Activated naive CD4-positive, alpha-beta T cell treated with Interleukin-2 at 50 U/mL for 16 hours (primary cell): ENCODE measurements at places on chromosomes 13 and 19.
A peak's percentile ranks its signal among the peaks of the same experiment; 100 is the strongest.

GRCh38 chr19:15443325-15443724 is 6.4 kb downstream of the WIZ start:
- DNase-seq, result no peak

DNA sequence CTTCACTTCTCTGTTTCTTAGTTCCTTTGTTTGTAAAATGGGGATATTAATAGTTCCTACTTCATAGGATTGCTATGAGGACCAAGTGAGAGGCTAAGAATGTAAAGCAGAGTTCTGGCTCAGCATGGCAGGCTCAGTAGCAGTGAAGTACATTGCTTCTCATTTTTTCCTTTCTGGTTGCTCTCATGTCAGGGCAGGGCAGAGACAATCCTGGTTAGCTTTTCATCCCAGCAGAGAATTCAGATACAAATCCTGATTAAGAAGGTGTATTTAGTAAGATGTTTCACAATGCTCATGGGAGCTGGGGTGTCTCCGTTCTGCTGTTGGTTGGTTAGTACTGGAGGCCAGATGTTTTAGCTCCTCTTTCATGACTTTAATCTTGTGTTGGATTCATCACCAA is 42.9 kb downstream of the WASF3 start:
- no peak for DNase-seq

DNA sequence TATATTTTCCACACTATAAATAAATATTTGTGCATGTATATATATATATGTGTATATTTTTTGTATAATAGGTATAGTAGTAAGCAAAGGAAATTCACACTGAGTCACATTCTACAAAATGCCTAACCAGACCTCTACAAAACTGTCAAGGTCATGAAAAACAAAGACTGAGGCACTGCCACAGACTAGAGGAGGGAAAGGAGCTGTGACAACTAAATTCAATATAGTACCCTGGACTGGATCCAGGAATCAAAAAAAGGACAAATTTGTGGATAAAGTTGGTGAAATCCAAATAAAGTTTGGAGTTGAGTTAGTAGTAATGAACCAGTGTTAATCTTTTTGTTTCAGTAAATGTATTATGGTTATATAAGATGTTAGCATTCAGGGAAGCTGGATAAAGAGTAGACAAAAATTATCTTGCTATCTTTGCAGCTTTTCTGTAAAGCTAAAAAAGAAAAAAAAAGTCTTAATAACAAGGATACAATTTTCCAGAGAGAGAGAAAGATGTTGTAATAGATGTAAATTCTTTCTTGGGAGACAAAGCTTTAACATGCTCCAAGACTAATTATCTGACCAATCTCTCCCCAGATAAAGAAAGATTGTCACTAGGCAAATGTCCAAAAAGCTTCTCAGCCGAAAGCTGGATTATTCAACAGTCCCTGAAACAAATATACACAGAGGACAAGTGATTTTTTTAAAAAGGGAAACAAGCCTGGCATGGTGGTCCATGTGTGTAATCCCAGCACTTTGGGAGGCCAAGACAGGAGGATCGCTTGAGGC is 19.1 kb downstream of the SYDE1 start:
- no peak for DNase-seq

GRCh38 chr13:22061806-22062391 is 391.0 kb downstream of the FGF9 start:
- DNase-seq, result no peak

GRCh38 chr13:81602241-81602640 is 1261.3 kb upstream of the SPRY2 start:
- DNase-seq, result no peak

DNA sequence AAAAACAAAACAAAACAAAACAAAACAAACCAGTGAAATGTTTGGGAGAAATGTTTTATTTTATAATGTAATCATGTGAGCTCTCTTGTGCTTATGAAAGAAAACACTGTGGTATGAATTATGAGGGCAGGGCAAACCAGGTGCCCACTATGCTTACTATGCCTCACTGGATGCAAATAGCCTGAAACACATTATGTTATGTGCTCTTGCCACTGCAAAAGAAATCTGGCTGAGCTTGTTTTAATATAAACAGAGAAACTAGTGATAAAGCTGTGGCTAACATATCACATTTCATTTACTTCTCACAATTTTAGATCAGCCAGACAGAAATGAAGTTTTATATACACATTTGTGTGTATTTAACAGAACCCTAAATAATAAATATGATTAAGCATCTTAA is 8.7 kb upstream of the NBEA start:
- no peak for DNase-seq

- DNase-seq, result peak; percentile 53
Measured at GRCh38 chr19:48962029-48962848, 2.9 kb upstream of the FTL start.

GRCh38 chr19:33727331-33727998 is 69.2 kb upstream of the KCTD15 start:
- DNase-seq, result no peak

DNA sequence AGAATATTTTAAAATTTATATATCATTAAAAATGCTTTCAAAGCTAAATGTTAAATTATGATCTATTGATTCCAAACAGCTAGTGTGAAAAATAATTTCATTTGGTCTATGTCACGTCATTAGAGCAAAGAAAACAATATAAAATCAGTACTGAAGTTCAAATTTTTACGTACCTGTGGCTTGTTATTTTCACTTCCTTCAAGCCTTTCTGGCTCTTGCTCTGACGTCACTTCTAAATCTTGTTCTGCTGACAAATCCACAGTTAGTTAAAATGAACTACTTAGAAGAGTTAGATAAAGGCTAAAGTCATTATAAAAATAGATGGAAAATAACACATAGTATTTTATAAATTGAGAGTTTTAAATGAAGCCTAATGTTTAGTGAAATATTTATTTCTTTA is 147.7 kb upstream of the TUBA3C start:
- no peak for DNase-seq

DNA sequence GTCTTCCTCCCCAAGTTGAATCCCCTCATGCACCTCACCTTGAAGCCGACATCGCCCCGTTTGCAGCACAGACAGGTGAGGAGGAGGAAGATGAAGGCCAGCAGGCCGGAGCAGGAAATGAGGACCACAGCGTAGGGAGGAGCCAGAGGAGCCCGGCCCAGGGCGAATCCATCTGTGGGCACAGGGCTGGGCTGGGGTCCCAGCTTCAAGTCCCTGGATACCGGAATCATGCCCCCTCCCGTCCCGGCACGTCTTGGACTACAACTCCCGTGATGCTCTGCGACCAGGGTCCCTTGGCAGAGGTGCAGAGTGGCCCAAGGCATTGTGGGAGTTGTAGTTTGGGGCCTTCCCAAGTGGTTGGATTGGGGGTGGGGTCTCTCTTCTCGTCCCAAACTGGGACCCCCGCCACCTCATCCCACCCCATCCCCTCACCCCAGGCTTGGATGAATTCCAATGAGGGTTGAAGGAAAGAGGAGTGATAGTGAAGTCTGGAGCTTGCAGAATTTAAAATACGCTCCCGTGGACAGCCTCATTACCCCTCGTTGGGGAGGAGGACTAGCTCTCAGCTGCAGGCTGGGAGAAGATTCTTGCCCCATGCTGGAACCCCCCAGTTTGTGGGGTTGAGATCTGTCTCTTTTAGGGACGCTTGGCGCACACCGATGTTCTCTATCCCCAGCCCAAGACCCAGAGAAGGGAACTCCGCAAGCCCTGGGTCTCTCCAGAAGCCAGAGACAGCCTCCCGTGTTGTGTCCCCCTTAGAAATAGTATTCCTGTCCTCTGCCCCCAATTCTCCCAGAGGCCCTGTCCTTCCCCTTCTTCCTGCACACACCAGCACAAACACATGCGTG is 990 bp downstream of the LMTK3 start:
- DNase-seq, result peak; percentile 75

DNA sequence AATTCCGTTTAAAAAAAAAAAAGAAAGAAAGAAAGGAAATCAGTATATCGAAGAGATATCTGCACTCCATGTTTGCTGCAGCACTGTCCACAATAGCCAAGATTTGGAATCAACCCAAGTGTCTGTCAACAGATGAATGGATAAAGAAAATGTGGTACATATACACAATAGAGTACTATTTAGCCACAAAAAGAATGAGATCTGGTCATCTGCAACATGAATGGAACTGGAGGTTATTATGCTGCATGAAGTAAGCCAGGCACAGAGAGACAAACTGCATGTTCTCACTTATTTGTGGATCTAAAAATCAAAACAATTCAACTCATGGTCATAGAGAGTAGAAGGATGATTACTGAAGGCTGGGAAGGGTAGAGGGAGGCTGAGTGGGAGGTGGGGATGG is 16.3 kb downstream of the ZNF565 start:
- DNase-seq, result no peak

GRCh38 chr19:16896146-16897028 is 7.6 kb downstream of the F2RL3 start:
- DNase-seq, result no peak

DNA sequence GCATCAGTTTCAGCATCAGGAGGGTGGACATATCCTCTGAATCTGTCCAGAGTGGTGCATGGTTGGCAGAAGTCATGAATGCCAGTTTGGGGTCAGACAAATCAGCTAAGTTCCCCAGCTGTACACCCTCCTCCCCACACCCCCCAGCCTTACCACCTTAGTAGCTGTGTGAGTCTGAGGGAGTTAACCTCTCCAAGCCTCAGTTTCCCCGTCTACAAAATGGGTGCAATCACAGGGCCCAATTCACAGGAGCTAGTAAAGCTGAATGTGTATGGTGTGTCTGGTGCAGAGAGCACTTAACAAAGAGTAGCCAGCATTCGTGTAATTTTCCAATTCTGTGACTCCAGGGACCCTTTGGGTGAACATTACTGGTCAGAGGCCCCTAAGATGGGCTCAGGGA is 13.4 kb upstream of the ZNF358 start:
- no peak for DNase-seq

DNA sequence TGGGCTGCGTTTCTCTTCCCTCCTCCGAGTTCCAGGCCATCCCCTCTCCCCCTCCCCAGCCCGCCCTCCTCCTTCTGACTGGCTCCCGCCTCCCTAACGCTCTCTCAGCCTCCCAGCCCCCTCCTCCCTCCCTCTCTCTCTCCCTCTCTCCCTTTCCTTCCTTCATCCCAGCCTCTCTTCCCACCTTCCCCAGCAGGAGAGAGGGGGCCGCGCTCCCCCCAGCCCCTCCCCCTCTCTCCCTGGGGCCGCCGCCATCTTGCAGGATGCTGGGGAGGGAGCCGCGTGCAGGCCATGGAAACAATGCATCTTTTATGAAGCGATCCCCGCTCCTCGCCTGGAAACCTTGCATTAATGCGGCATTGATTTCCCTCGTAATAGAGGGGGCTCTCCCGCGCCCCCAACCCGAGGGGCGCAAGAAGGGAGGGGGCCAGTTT is 42.6 kb upstream of the ADGRL1 start:
- DNase-seq, result peak; percentile 44
